Stimulated activated CD4-positive, alpha-beta T cell treated with anti-CD3 and anti-CD28 coated beads, Interleukin-1b, Interleukin-23, amount 100 ng/mL, for 48 hours (primary cell): ENCODE measurements at places on chromosomes 1 and 21.
A peak's percentile ranks its signal among the peaks of the same experiment; 100 is the strongest.

GRCh38 chr1:57450981-57451380, 27.1 kb upstream of the DAB1 start:
- no peak for DNase-seq

DNA sequence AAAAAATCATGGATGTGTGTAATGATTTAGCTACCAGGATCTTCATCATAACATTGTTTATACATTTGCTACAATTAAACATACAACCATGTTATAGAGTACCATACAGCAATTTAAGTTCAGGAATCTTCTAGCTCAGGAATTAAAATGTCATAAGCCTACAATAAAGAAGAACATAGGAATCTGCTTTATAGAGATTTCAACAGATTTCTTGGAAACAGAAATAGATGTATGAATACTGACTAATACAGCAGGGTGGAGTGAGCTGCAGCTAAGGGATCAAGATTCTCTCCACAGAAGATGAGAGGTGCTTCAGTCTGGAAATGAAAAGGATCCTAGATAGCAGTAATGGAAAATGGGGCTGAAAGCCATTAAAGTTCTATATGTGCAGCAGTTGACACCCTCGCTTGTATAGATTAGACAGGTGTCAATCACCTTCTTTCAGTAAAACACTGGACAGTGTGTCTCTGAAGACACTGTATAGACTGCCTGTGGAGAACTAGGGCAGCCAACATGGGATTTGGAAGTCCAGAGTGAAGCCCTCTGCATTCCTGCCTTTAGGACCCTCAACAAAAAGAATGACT, 73.9 kb downstream of the DNTTIP2 start:
- DNase-seq, result no peak

DNA sequence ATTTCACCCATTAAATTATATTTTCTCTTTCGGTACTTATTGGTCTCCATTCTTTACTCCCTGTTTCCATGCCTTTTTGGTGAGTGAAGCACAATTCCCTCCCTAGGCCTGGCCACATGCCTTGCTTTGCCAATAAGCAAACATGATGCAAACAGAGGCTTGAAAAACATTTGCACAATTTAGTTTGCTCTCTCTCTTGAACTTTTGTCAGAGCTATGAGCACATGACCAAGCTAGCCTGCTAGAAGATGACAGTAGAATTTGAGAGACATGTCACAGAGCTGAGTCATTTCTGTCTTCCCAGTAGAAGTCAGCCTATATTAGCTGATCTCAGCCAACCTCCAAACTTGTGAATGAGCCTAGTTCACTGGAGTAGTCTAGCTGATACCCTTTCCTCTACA, 24.6 kb downstream of the ANGPTL3 start:
- no peak for DNase-seq

GRCh38 chr1:32339363-32339978, 3.4 kb upstream of the MARCKSL1 start:
- DNase-seq, result peak; percentile 66

- peak; percentile 42 for DNase-seq
These were observed 36.1 kb upstream of the RUNX3 start for GRCh38 chr1:24966121-24966723.

- DNase-seq, result no peak
These were observed 186.9 kb upstream of the VAMP3 start for GRCh38 chr1:7584157-7584556.

- peak; percentile 56 for DNase-seq
These were observed 67.4 kb downstream of the ARHGEF10L start for GRCh38 chr1:17606826-17607440.

- DNase-seq, result peak; percentile 58
These were observed 50.6 kb upstream of the MRPS6 start for GRCh38 chr21:34022627-34023335.

DNA sequence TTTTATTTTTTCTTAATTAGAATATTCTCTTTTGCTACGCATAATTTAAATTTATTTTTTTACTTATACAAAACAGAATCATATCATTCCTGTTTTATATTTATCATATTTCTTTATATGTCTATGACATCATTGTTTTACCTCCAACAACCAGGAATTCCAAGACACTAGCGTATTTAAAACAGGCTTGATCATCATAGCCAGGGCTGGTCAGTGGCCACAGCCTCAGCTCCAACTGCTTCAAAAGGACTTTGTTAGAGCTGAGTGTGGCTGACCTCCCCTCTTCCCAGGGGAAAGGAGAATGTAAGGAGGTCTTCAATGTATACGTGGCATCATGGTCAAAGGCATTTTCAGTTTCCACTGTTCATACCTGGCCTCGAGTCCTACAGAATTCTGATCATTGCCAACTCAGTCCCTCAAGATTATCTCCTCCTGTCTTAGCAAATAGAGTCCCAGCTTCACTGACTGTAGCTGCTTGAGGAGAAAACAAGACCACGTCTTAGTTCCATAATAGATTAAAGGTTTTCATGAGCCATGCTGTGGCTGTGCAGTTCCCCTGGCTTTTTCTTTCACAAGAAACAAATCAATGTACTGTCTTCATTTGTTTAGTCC, 444.0 kb downstream of the PTPRC start:
- DNase-seq, result no peak

DNA sequence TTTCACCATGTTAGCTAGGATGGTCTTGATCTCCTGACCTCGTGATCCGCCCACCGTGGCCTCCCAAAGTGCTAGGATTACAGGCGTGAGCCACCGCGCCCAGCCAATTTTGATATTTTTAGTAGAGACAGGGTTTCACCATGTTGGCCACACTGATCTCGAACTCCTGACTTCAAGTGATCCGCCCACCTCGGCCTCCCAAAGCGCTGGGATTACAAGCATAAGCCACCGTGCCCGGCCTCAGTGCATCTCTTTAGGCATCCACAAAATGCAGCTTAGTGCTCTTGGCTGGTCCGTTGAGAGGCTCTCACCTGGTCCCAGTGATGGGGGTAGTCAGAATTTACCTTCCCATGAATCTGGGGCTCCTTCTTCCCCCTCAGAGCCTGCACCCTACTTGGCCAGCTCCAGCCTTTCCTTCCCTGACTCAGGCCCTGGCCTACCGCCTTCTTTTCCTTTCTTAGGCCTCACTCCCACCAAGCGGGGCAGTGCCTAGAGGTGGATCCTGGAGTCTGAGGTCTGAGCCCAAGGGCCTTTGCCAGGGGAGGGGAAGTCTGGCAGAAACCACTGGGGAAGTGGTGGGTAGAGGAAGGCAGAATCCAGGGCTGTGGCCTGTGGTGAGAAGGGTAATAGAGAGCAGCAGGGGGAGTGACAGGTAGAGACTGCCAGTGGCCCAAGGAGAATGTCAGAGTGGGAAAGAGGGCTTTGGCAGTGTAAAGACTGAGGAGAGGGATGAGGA, 3.7 kb downstream of the LENEP start:
- DNase-seq, result no peak

DNA sequence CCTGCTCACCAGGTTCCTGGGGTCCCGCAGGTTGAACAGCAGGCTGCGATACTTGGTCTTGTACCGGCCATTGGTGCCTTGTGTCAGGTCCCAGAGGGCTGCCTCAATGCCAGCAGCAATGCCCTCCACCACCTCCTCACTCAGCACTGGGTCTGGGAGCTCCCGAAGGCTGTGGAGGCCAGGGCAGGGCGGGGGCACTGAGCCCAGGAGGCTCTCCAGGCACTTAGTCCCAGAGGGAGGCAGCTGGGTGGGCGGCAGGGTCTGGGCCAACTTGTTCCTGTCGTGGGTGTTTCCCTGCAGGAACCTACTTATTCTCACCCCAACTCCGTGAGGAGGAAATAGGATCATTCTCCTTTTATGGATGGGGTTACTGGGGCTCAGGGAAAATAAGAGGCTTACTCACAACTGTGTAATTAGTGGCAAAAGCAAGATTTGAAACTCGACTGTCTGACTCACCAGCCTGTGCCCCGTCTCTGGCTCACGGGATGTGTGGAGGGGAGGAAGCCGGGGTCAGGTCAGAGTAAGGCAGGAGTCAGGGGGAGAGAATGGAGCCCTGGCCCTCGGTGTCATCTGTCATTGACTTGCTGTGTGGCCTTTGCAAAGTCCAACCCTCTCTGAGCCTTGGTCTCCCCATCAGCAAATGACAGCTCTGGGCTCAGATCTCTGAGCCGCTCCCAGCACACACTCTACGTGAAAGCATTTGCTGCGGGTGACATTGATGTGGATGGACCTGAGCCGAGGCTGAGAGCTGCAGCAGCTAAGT, 17.2 kb downstream of the SPOCD1 start:
- DNase-seq, result peak; percentile 66

DNA sequence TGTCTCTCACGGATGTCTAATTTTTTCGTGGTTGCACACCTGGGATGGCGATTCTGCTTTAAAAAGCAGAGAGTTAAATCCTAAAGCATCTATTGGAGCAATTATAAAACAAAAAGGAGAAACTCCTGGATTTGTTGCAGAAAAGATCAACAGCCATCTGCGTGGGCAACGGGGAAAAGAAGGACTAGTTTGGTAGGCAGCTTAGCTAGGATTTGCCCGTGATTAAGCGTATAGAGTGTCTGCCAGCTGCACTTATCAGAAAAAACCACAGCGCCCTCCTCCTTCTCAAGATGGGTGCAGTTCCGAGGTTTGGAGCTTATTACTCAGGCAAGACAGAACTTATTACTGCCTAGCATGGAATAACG, 526 bp upstream of the SLC25A24 start:
- DNase-seq, result peak; percentile 30

- DNase-seq, result no peak
These were observed 10.8 kb upstream of the PSMD4 start for GRCh38 chr1:151243683-151244216.

DNA sequence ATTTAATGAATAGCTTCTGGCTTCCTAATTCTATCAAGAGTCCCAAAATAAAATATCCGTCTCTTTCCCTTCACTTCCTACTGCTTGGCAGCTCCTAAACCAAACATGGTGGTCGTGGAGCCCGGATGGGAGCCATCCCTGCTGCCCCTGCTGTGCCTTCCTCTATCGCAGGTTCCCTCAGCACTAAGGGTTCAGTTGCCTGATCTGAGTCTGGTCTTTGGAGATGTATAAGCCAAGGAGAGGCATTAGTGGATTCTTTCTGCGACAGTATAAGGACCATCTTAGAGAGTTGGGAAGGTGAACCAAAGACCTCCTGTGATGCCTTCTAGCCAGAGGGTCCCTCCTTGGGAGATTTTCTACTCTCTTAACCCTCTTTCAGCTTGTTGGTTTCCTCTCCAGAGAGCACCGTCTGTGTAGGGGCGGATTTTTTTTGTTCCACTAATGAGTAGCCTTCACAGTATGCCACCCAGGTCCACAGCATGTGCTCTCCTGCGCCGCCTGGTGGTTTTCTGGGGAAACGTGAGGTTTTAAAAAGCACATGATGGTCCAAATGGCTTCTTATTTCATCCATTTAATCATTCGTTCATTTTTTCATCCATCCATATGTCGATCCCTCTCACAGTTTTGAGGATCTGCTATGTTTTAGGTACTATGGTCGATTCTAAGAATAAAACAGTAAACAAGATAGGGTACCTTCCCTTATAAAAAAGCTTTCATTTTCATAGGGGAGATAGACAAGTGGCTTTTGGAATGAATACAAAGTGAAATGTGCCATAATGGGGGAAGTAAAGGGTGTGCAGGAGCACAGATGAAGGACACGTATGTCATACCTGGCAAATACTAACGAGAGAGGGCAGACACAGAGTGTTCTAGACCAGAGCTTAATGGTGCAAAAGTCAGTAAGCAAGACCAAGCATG, 71.0 kb downstream of the NFASC start:
- DNase-seq, result peak; percentile 66

DNA sequence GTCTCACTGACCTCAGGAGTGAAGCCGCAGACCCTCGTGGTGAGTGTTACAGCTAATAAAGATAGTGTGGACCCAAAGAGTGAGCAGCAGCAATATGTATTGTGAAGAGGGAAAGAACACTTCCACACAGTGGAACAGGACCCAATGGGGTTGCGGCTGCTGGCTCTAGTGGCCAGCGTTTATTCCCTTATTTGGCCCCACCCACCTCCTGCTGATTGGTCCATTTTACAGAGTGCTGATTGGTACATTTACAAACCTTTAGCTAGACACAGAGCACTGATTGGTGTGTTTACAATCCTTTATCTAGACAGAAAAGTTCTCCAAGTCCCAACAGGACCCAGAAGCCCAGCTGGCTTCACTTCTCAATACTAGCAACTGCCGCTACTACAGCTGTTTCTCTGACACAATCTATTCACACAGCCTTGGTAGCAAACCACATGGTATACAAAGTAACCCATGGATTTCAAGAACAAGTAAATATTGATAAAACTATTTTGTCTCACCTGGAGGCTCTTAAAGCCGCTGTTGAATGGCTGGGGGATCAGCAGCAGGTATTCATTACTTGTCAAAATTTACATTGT, 25.3 kb upstream of the ITLN1 start:
- no peak for DNase-seq

DNA sequence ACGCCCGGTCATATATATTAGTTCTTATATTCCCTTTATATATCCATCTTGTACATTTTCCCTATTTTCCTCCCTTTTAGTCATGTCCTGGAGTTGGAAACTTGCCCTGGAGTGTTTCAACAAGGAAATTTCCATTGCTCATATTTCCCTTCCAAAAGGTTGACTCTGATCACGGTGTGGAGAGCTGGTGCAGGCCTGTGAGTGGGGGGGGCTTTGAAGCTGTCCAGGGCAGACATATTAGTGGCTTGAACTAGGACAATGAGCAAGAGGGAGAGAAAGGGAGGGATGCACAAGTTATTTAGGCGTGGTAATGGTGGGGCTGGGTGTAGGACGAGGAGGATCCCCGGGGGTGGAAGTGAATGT, 30.4 kb upstream of the TMEM61 start:
- DNase-seq, result no peak

GRCh38 chr1:6975331-6976043, 190.2 kb downstream of the CAMTA1 start:
- DNase-seq, result no peak

DNA sequence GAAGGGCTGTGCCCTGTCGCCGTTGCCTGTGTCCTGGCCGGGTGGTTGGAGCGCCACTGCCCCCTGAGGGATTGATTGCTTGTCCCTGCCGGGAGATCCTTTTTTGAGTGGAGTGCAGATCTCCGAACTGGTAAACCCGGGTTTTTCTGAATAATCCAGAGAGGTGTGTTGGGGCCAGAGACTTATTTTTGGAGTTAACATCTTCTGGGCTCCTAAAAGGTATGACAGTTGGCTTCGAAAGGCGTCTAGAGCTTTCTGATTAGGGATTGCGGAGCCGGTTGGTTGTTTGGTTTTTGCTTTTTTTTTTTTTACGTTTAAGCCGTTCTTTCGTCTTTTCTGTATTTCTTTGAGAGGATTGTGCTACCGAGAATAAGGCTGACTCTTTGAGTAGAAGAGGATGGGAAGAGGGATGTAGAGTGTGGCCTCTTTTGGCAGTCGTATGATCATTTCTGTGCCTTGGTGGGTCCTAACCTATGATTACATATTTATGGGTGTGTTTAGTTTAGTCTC, 756 bp downstream of the RLF start:
- no peak for DNase-seq

- no peak for DNase-seq
These were observed 167.0 kb upstream of the SAMSN1 start for GRCh38 chr21:14713109-14713508.

DNA sequence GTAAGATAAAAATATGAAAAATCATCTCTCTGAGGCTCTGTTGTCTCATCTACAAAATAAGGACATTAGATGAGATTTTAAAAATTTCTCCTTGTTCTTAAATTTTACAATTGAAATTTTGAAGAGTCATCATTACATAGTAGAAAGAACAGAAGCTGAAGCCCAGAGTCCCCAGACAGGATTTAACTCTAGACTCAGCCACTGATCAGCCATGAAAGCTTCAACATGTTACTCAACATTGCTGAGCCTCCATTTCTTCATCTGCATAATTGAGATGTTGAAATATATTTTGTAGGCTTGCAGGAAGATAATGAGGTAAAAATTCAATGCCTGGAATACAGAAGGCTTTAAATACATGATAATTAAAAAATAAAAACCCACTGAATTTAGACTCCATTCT, 633.3 kb downstream of the LMO4 start:
- no peak for DNase-seq
